ENCODE measurements at places on chromosomes 12 and 14.
A peak's percentile ranks its signal among the peaks of the same experiment; 100 is the strongest.

DNA sequence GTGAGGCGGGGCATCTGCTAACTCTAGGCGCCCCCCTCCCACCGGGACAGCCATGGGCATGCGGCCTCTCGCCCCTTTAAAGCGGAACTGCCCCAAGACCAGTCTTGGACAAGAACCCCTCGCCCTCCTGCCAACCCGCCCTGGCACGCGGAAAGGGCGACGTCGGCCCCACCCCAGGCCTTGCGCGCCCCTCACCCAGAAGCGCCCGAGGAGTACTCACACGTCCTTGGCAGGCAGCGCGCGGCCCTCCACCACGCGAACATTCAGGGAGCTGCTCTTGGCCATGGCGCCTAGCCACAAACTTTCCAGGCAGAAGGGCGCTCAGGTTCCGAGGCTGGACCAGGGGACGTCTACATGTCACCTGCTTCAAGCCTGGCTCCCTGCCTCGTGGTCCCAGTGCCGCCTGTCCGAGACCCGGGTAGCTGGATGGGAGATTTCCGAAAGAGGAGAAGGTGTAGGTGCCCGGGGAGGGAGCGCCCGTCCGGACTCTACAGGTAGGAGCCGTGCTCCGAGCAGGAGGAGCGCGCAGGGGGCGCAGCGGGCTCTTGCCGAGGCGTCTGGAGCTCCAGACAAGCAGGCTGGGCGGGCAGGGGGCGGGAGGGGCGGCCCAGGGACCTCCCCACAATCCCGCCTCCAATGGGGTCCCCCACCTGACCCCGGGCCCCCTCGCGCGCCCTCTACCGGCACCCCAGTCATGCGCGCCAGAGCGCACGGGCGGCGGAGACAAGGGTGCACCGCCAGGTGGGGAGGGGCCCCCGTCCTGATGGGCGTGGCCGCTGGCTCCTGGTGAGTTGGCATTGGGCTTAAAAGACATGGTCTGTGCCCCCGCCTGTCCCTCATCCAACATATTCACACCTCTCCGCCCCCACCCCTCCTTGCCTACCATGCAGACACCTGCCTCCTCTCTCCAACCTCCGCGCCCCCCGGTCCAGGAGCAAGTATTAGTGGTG lies at the start of gene RASAL1:
RASAL1 (minus strand) TSS at position 584 of the 950 bp plus-strand sequence; CDS start at position 285, 299 bp downstream.
- DNase-seq, result peak; percentile 93

- no peak for DNase-seq
Observed at GRCh38 chr12:21026302-21026701, 104.7 kb upstream of the SLCO1B1 start.

DNA sequence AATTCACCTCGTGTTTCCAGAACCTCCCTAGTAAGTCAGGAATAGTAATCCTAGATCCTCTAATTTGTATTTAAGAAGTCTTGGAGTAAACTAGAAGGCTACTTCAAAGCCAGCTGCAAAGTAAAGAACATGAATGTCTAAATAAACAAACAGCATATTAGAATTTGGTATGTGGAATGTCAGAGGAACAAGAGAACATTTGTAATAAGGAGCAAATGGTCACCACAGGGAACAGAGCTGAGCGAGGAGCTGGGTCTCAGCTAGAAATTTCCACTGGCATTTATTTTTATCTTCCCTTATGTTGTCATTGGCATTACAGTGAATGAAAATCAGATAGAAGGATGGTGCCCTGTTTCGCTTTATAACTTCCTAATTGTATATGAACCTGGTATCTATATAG lies 50.2 kb downstream of the FRMD6 start:
- DNase-seq, result no peak

DNA sequence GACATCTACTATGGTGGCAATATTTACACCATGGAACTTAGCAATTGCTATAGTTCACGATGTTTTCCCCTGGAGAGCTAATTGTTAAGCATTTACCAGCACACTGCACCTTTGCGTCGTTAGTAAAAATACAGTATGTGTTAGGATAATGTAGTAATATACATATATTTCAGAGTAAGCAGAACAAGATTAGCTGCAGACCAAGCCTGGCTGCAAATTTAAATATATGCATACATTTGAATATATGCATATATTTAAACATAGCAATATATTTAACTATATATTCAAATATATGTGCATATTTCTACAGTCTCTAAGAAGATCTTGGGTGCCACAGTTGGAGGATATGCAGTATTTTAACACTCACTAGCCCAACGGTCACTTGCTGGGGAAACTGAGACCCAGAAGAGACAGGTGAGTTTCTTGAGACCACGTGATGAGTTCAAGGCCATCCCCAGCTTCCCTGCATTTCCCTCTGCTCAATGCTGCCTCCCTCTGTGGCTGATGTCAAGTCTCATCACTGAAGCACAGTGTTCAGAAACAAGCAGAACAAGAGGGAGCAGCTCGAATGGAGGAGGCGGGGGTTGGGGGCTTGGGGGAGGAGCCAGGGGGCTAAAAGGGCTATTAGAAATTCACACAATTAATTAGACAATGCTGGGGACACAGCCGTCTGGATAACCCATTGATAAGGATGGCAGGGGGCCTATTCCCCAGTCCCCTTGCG lies 708.0 kb downstream of the MED13L start:
- DNase-seq, result no peak

- peak; percentile 69 for DNase-seq
Observed at GRCh38 chr12:8890313-8891085, 23.8 kb upstream of the PHC1 start.

- no peak for DNase-seq
Observed at GRCh38 chr12:11707535-11707934, 58.1 kb downstream of the ETV6 start.

DNA sequence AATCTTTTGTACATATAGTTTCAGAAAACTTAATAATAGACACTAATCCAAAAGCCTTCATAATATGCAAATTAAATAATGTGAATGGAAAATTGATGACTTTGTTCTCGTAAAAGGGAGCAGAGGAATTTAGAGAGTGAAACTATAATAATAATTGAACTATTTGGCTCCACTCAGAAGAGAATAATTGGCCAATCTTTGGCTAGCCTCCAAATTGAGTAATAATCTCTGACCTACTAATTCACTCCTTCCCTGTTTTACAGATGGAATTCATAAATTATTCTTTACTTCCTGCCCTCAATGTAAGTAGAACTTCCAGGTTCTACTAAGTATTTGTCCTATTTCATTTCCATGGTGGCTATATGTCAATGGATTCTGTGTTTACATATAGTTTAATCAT lies 15.8 kb downstream of the TRIM9 start:
- no peak for DNase-seq

DNA sequence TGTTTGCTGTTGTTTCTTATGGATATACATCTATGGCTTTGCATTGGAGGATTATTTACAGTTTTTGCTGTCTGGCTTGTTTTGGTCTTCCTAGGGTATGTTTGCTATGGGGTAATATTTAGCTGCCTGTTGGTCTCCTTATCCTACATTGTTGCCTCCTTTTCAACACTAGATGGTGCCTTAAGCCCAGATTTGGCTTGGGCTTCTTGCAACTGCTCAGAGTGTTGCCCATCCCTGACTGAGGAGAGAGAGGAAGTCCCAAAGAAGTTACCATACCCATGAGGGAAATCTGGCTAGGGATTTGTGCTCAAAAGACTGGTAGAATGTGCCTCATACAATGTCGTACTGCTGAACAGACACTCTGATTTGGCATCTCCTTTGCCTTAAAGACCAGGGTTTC lies 94.6 kb upstream of the MUCL1 start:
- DNase-seq, result no peak

- peak; percentile 29 for DNase-seq
Observed at GRCh38 chr12:122793685-122794106, 19.3 kb downstream of the CCDC62 start.

DNA sequence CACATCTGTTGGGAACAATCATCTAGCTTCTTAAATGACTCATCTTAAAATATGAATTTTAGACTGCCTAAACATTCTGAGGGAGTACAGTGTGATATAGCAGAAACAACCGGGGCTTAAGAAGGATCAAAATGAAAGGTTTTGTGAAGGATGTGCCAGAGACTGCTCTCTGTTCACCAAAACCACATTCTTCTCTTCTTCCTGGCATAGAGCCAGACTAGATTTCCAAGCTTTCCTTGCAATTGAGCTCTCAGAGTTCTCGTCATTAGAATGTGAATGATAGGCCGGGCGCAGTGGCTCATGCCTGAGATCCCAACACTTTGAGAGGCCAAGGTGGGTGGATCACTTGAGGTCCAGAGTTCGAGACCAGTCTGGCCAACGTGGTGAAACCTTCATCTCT lies 94.5 kb downstream of the LRRIQ1 start:
- DNase-seq, result no peak

Measured in activated T-cell treated with anti-CD3 and anti-CD28 coated beads, Interleukin-2, amount 50 U/mL, for 48 hours (primary cell).